ENCODE measurements at places on chromosomes 13 and 19. TPM values are rescaled to one million over a fixed set of nuclear protein-coding genes. Genes with fewer than 3 reads are reported as not detected.
A peak's percentile ranks its signal among the peaks of the same experiment; 100 is the strongest.

The IL11 gene
- total RNA-seq = not detected

The PSG3 gene
- total RNA-seq = not detected

The PAF1 gene
- total RNA-seq = 18.9 TPM

DNA sequence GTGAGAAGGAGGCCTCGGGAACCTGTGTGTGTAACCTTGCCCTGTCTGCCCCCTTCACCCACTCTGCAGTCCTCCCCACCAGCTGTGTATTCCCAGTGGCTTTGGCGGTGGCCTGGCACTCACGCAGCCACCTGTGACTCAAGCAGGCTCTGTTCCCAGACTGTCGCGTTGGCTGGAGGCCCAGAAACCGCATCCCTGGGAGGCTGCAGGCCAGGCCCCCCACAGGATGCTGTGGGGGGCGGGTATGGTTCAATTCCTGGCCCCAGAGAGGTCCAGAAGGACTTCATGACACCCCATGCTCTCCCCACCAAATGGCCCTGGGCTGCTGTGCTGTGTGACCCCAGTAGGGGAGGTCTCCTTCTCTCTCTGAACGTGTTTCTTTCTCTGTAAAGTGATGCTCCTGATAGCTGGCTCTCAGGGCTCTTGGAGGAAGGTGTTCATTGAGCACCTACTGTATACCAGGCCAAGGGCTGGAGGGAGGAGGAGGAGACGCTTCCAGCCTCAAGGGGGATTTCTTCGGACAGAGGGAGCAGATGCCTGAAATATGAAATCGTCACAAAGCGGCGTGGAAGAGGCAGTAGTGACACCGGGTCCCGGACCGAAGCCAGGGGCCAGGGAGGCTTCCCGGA is 1.9 kb upstream of the LINGO3 start:
- DNase-seq = peak; percentile 66

- DNase-seq = no peak
These were observed at the start of gene TMTC4 for GRCh38 chr13:100674572-100674871. Gene TMTC4 (minus strand): TSS chr13:100674795. CDS start chr13:100670362, 4,433 bp downstream.

GRCh38 chr19:38615007-38615581 is 2.7 kb downstream of the MAP4K1 start:
- no peak for DNase-seq

- DNase-seq = no peak
These were observed 201.4 kb downstream of the FOXO1 start for GRCh38 chr13:40465015-40465390.

DNA sequence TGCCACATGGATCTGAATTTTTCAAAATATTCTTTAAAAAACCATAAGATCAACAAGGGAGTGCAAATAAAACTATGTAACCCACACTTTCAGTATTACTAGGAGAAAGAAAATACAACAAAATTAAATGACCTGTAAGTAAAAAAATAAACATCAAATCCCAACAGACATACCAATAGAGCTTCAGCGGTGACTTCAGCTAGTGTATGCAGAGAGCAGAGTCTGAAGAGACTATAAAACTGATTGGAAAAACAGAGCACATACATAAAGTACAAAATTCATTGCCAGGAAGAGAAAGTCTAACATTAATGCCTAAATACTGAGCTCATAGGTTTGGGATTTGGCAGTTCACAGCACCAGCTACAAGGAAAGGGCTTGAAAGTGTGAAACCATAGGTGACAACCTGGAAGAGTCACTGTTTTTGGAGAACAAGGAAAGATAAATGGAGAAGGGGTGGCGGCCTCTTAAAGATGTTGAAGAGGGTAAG is 291.1 kb downstream of the LMO7 start:
- no peak for DNase-seq

- peak; percentile 86 for DNase-seq
These were observed 13.1 kb downstream of the TJP3 start for GRCh38 chr19:3721131-3721886.

DNA sequence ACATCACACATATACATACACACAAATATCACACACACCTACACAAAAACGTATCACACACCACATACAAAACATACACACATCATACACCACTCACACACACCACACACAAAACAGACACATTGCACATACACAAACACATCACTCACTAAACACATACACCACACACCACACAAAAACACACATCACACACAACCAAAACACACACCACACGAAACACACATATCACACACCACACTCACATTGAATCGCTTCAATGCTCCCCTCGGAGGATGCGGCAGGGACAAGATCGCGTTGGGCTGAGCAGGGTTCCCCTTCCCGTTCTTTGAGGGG is 131.5 kb downstream of the CRYL1 start:
- no peak for DNase-seq

- no peak for DNase-seq
These were observed 68.7 kb upstream of the FLT1 start for GRCh38 chr13:28563609-28564008.

GRCh38 chr13:109704771-109705635 is 81.4 kb downstream of the IRS2 start:
- no peak for DNase-seq

DNA sequence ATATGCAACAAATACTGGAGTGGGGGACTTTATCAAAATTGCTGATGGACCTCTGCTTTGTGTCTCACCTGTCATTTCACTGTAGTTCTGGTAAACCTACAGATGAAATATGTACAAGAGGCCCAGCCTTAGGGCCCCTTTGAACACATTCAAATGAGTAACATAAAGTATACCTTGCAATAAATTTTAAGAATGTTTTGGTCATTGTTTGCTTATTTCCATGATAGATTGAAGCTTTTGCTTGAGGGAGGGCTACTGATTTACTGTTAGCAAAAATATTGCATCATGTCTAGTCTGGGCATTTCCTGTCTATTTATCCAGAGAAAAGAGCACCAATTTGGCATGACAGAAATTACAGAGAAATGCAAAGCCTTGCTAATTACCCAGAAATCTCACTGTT is 705.5 kb upstream of the PCDH9 start:
- DNase-seq = no peak

Measured in tongue (tissue), 3 donors.